CD4-positive, alpha-beta T cell (primary cell): ENCODE measurements at places on chromosomes 6 and 20. TPM values are rescaled to one million over a fixed set of nuclear protein-coding genes. Genes with fewer than 3 reads are reported as not detected.

DNA sequence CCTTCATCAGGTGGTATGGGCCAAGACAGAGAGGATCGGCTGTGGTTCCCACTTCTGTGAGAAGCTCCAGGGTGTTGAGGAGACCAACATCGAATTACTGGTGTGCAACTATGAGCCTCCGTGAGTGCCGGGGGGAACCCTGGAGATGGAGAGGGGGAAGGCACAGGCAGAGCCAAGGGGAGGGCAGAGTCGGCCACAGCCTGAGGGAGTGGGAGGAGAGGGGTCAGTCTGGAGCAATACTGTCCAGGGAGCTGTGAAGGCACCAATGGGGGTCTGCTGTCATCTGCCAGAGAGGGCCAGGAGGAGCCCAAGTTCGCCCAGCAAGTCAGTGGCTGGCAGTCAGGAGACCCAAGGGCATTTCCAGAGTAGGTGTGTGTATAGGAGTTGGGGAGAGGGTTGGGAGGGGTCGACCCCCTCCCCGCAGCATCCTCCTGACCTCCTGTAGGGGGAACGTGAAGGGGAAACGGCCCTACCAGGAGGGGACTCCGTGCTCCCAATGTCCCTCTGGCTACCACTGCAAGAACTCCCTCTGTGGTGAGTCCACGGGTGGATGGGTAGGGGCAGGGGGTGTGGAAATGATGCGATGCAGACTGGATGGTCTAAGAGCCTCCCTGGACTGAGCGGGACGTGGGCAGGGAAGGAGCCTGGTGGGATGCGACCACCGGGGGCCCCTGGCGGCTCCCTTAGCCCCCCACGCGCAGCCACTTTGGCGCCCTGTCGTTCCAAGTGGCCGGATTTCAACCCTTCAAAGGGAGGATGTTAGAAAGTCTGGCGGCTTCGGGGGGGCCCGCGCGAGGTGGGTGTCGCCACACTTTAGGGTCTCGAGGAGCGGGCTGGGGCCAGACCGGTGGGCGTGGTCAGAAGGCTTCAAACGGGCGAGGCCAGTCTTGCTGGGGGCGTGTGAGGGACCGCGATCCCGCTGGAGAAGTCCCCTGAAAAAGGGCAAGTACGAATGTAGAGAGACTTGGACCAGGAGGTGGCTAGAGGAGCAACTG, 7.2 kb downstream of the PI16 start:
- no peak for DNase-seq
- H3K27ac ChIP-seq: no peak overlapping the region
- no peaks in the 10 kb centered on the region for H3K27me3 ChIP-seq

DNA sequence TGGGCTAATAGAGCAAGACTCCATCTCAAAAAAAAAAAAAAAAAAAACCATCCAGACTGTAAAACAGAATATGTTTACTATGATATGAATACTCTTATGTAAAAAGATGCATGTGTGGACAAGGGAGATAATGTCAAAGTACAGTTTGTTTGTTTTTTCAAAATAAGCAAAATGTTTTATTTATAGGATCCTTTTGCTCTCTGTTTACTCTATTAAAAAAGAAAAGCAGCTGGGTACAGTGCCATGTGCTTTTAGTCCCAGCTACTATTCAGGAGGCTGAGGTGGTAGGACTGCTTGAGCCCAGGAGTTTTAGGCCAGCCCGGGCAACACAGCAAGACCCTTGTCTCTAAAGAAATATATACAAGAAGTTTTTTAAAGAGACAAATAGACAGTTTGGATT, 38.1 kb downstream of the UQCC1 start:
- H3K4me1 ChIP-seq: no peaks in the 10 kb centered on the region
- DNase-seq: no peak
- no peak overlapping the region for H3K27ac ChIP-seq
- peaks cover 34% of the 10 kb centered on the region for H3K36me3 ChIP-seq
- no peaks in the 10 kb centered on the region for H3K27me3 ChIP-seq

GRCh38 chr20:8635837-8636236, 433.1 kb upstream of the PLCB4 start:
- no peak overlapping the region for H3K4me3 ChIP-seq
- no peak for DNase-seq
- no peak overlapping the region for H3K27ac ChIP-seq
- no peaks in the 10 kb centered on the region for H3K4me1 ChIP-seq

GRCh38 chr20:10783707-10784553, 110.1 kb upstream of the JAG1 start:
- H3K4me3 ChIP-seq: no peak overlapping the region
- no peak for DNase-seq

DNA sequence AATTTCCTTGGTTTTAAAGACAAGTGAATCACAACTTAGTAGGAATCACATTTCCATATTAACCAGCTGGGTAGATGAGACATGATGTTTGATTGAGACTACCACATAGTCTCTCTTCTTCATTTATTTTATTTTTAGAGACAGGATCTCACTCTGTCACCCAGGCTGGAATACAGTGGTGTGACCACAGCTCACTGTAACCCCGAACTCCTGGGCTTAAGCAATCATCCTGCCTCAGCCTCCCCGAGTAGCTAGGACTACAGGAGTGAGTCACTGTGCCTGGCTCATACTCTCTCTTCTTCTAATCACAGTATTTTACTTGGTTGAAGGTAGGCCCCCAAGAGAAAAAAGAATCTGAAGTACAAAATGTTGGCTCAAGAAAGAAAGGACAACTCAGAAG, 80.2 kb upstream of the ASF1A start:
- no peak overlapping the region for H3K4me3 ChIP-seq
- no peak for DNase-seq
- peaks cover 19% of the 10 kb centered on the region for H3K4me1 ChIP-seq
- no peaks in the 10 kb centered on the region for H3K27me3 ChIP-seq

The IPCEF1 gene
- total RNA-seq: 96.8 TPM

The NT5DC1 gene
- total RNA-seq: 27.2 TPM

DNA sequence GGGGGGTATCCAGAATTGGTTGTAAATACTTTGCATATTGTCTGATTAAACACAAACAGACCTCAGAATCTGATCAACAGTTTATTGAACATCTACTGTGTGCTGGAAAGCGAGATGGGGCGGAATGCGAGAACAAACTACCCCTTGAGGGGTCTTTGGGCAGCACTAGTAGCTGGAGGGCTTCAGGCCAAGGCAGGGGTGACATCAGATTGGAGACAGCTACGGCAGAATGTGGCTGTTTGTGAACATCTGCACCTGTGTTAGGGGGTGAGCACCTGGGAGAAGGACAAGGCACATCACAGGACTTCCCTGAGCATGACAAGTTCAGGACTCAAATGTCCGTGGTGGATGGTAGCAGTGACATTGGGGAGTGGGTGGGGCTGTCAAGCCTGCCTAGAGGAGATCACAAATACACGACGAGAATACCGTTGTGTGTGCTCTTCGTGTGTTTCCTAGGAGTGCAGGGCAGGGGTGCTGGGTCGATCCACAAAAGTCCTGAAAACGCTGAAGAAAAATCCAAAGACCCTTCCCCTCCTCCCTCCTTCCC, 59.5 kb downstream of the SRC start:
- H3K4me3 ChIP-seq: no peak overlapping the region
- DNase-seq: no peak
- no peak overlapping the region for H3K27ac ChIP-seq
- no peaks in the 10 kb centered on the region for H3K36me3 ChIP-seq
- H3K27me3 ChIP-seq: peaks cover 14% of the 10 kb centered on the region
- H3K4me1 ChIP-seq: peaks cover 6% of the 10 kb centered on the region

The IL17F gene
- not detected for total RNA-seq

- H3K36me3 ChIP-seq: no peaks in the 10 kb centered on the region
- H3K27ac ChIP-seq: peak overlapping the region; percentile 7
- no peak overlapping the region for H3K4me3 ChIP-seq
- DNase-seq: peak; percentile 33
Measured at GRCh38 chr6:137709424-137710236, 157.4 kb upstream of the TNFAIP3 start.

The NRSN1 gene
- not detected for total RNA-seq

- no peak overlapping the region for H3K4me3 ChIP-seq
- no peaks in the 10 kb centered on the region for H3K4me1 ChIP-seq
Measured at GRCh38 chr6:145749632-145750031, 14.3 kb upstream of the EPM2A start.
